A549 treated with DMSO at 1 μM for 4 hours (cell line): ENCODE measurements at places on chromosomes 5 and 9. TPM values are rescaled to one million over a fixed set of nuclear protein-coding genes. Genes with fewer than 3 reads are reported as not detected.

The SLC4A9 gene
- not detected in 5 replicates for total RNA-seq

The PHF24 gene
- total RNA-seq, result 0.07 to 0.18 TPM (median 0.17 TPM) in 5 replicates

The PDZD2 gene
- 0.05 to 0.84 TPM (median 0.15 TPM) in 5 replicates for total RNA-seq

The MED10 gene
- 73.4 to 98.9 TPM (median 77.4 TPM) in 5 replicates for total RNA-seq

The ACTBL2 gene
- total RNA-seq, result 0.02 to 0.09 TPM (median 0.06 TPM) in 5 replicates

The DNM1 gene
- total RNA-seq, result 81.5 to 103 TPM (median 88.2 TPM) in 5 replicates

The IFNA21 gene
- not detected in 5 replicates for total RNA-seq

The ERCC8 gene
- total RNA-seq, result 13.9 to 21.7 TPM (median 15.4 TPM) in 5 replicates

The PTBP3 gene
- total RNA-seq, result 27.3 to 45.5 TPM (median 39.3 TPM) in 5 replicates

The INSYN2B gene
- 0.64 to 1.3 TPM (median 0.95 TPM) in 5 replicates for total RNA-seq

The GPR151 gene
- total RNA-seq, result not detected in 5 replicates

The TRPM3 gene
- not detected in 5 replicates for total RNA-seq

The FAM174A gene
- 12.6 to 13.2 TPM (median 13.0 TPM) in 5 replicates for total RNA-seq

The BTNL8 gene
- not detected in 5 replicates for total RNA-seq

The THG1L gene
- total RNA-seq, result 27.2 to 37.5 TPM (median 28.2 TPM) in 5 replicates

The TMC1 gene
- total RNA-seq, result 0.05 to 0.19 TPM in 2 of 5 replicates, not detected in the others

The GADD45G gene
- 0.19 to 0.30 TPM (median 0.24 TPM) in 4 of 5 replicates, not detected in the other for total RNA-seq

The GDNF gene
- total RNA-seq, result not detected in 5 replicates

The TMEM267 gene
- 18.3 to 27.1 TPM (median 23.1 TPM) in 5 replicates for total RNA-seq

The SHISAL2B gene
- total RNA-seq, result not detected in 5 replicates

The SLC34A1 gene
- total RNA-seq, result 0.04 TPM in 1 of 5 replicates, not detected in the others

The SLC6A3 gene
- 0.09 to 0.25 TPM (median 0.10 TPM) in 5 replicates for total RNA-seq

The DBN1 gene
- 55.6 to 80.1 TPM (median 63.8 TPM) in 5 replicates for total RNA-seq

The VLDLR gene
- 20.2 to 24.2 TPM (median 22.3 TPM) in 5 replicates for total RNA-seq

The NUP155 gene
- 18.0 to 23.4 TPM (median 21.6 TPM) in 5 replicates for total RNA-seq

The PCDHB2 gene
- 3.3 to 4.1 TPM (median 3.3 TPM) in 5 replicates for total RNA-seq

The EGR1 gene
- total RNA-seq, result 7.2 to 14.2 TPM (median 11.2 TPM) in 5 replicates

The MROH2B gene
- total RNA-seq, result not detected in 5 replicates

The NUTM2G gene
- 0.03 TPM in 1 of 5 replicates, not detected in the others for total RNA-seq

The SLC45A2 gene
- not detected in 5 replicates for total RNA-seq

The SIMC1 gene
- 12.0 to 15.7 TPM (median 14.5 TPM) in 5 replicates for total RNA-seq

The TAF1L gene
- 0.02 TPM in 1 of 5 replicates, not detected in the others for total RNA-seq

The MLLT3 gene
- 14.1 to 19.3 TPM (median 16.5 TPM) in 5 replicates for total RNA-seq

The TMEM232 gene
- 0.24 TPM in 1 of 5 replicates, not detected in the others for total RNA-seq

The DDX4 gene
- total RNA-seq, result not detected in 5 replicates

The ACTL7A gene
- not detected in 5 replicates for total RNA-seq
